Stimulated activated naive CD8-positive, alpha-beta T cell treated with anti-CD3 and anti-CD28 coated beads, Interleukin-15, Interleukin-2, amounts not matched to agents 100 U/mL and 50 U/mL, for 24 hours (primary cell): ENCODE measurements at places on chromosomes 11 and 22.

GRCh38 chr11:116665523-116665922, 107.3 kb downstream of the BUD13 start:
- no peak for DNase-seq

GRCh38 chr11:80321786-80322185, 881.0 kb upstream of the TENM4 start:
- DNase-seq: no peak

DNA sequence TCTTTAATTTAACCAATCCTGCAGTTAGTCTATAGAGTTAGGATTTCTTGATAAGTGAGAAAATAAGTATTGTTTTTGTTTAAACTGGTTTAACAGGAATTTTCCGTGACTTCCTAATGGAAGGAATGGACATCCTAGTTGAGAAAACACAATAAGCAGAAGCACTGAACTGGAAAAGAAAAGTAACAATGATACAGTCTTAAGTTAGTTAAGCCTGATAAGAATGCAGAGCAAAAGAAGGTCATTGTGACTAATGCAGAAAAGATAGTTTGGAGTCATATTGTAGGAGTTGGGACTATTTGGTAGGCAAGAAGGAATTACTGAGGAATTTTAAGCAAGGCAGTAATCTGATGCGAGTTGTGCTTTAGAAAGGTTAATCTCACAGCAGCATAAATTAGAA, 11.7 kb downstream of the RNF141 start:
- DNase-seq: no peak

- peak; percentile 50 for DNase-seq
Measured at GRCh38 chr11:59755701-59756557, 753 bp downstream of the STX3 start.

GRCh38 chr11:80970037-80970436, 1529.2 kb upstream of the TENM4 start:
- DNase-seq: no peak

DNA sequence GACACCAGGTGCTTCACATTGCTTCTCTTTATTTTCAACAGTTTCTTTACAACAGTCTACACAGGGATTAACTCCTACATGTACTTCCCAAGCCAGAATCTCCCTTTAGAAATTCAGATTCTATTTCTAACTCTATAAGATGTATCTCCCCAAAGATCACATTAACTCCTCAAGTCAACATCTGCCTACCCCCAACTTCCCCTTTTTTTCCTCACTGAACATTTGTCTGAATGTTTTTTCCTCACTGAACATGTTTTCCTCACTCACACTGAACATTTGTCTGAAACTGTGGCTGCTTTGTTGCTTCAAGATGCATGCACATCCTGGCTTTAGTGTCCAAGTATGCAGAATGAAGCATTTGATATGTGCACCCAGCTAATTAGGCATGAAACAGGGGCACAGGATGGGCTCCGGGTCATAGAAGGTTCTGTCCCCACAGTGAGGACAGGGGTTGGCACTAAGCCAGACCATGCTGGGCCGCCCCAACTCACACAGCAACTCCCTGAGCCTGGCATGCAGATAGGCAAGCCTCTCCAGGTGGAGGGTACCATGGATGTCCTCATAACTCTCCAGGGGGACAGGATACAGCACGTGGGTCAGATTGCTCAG, 11.3 kb downstream of the PRAME start:
- no peak for DNase-seq

DNA sequence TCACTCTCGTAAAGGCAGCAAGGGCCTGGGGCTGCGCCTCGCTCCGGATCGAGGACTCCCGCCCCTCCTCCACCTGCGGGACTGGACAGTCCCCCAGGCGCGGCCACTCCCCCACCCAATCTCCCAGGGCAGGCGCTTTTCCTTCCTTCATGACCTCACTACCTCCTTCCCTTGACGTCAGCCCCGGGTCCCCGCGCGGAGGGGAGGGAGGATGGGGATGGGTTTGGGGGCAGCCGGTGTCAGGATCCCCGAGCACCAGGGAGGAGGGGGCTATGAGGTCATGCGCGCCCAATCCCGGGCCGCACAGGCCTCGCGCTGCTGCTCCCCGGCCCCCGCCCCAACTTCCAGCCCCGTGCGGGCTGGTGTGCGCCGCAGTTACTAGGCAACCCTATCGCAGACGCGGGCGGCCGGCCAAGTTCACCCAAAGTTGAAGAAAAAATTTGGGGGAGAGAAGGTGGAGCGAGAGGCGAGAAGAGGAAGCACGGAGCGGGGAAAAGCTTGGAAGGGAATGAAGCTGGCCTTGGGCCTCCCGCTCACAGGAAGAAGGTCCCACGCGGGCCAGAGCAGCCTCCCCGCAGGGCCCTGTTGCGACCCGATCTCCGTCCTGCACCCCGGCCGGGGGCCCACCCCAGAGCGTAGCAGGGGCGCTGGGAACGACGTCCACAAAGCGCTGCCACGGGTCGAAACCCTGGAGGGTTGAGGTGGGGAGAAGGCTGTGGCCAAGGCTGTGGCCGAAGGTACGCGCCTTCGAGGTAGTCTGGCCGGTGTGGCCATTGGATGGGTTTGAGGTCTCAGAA, 8.3 kb downstream of the WT1 start:
- no peak for DNase-seq
